ENCODE measurements at places on chromosomes 5 and 9.

DNA sequence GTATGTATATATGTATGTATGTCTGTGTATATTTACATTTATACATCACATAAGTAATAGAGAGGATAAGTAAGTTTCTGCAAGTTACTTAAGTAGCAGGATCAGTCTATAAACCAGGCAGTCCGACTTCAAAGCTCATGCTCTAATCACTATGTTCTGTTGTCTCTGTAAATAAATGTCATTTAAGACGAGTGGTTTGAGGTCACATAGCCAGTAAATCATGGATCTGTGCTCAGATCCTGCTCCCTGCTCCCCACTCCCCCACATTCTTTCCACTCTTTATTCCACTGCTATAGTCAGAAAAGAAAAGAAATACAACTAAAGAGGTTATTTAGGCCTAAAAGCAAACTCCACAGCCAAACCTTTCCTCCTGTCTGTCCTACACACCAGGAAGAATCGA lies 90.4 kb downstream of the SERINC5 start:
- no peak for DNase-seq

- DNase-seq: peak; percentile 37
Measured at GRCh38 chr5:78811866-78812265, 163.3 kb upstream of the LHFPL2 start.

DNA sequence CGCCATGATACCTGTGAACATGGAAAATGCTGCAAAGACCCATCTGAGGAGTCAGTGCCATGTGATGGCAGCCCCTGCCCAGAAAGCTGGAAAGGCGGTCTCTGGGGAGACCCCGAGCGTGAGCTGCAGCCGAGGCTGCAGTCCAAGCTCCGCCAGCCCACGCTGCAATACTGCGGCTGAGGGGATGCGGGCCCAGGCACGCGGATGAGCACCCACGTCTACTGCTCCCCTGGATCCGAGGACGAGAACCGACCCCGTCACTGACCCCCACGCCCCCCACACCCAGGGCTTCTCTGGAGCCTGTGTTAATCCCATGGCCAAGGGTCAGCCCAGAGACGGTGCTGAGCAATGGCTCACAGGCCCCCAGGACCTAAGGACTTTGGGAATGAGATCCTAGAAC lies 32.4 kb downstream of the SLC12A7 start:
- DNase-seq: no peak

DNA sequence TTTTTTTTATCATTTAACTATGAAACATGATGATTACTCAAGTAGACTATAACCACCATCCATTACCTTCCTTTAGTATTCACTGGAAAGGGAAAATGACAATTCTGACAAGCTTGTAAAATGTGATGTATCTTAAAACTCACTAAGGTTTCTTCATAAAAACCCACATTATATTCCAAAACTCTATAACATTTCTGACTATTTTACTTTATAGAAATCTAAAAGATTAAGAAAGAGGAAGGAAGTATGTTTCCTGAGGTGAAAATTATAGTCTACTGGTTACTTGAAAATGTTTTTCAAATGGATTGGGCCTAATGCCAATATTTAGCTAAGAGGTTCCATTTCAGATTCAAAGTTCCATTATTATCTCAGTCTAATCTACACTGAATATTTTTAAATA lies 1982.2 kb upstream of the C9orf72 start:
- DNase-seq: no peak
